ENCODE measurements at places on chromosomes 11 and 22.

GRCh38 chr11:125081098-125081798, 18.1 kb downstream of the SLC37A2 start:
- DNase-seq, result no peak

GRCh38 chr11:61690706-61691379, 10.7 kb downstream of the DAGLA start:
- DNase-seq, result no peak

- DNase-seq, result no peak
Observed at GRCh38 chr11:34441814-34442213, 3.1 kb downstream of the CAT start.

- no peak for DNase-seq
Observed at GRCh38 chr11:81852896-81853295, 880.8 kb downstream of the FAM181B start.

DNA sequence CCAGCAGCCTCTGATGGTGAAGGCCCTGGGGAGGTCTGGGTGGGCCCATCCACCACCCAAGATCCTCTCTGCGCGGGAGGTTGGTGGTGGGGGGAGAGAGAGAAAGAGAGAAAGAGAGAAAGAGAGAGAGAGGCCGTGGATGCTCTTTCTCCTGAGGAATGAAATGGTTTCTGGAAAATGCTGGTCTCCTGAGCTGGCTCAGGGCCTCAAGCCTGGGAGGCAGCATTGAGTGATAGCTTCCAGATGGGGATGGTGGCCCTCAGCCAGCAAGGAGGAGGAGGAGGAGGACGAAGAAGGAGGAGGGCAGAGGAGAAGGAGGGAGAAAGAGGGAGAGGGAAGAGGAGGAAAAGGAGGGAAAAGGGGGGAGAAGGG, 4.6 kb downstream of the TSPAN32 start:
- no peak for DNase-seq

- DNase-seq, result peak; percentile 43
Observed at GRCh38 chr11:68215087-68215445, 2.0 kb upstream of the KMT5B start.

GRCh38 chr22:49119551-49119952, 708.1 kb downstream of the BRD1 start:
- DNase-seq, result no peak

DNA sequence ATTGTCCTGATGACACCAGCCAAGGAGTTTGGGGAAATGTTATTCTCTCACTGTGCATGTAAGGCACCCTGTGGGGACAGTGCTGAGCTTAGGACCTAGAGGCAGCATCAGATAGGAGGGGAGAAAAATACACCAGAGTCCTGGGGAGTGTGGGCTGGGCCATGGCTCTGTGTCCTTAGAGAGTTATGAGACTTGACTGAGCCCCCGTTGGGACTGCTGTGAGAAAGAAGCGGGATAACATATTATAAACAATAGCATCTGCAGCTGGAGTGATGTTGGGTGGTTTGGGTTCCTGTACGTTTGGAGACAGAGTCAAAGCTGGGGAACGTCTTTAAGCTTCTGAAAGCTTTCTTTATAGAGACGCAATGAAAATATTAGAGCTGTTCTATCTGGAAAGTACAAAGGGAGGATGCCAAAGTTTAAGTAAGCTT, 90.9 kb upstream of the CRTAM start:
- no peak for DNase-seq

GRCh38 chr11:132184079-132184478, 813.7 kb downstream of the NTM start:
- no peak for DNase-seq

DNA sequence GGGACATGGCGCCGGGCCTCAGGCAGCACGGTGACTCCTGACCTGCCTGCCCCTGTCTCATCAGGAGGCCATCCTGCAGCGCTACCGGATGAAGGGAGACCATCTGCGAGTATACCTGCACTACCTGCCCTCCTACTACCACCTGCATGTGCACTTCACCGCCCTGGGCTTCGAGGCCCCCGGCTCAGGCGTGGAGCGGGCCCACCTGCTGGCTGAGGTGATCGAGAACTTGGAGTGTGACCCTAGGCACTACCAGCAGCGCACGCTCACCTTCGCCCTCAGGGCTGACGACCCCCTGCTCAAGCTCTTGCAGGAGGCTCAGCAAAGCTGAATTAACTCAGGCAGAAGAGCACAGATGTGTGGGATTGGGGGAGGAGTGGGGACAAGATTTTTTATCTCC, 10.2 kb upstream of the ST3GAL4 start:
- no peak for DNase-seq

DNA sequence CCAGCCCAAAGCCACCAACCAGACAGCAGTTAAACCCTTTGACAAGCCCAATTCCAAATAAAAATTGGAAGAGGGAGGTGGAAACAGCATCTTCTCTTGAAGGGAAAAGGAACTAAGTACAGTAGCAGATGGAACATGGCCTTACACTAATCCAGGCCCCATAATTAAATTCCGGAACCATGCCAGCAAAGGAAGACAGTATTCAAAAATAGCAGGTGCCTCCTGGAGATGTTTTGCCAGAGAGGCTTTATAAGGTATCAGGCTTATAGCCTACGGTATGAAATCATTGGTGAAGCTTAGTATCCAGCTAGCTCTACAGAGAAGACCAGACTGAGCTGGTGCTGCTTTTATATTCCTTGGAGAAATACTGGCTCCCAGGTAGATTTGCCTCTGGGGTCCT, 344.1 kb upstream of the API5 start:
- DNase-seq, result no peak

GRCh38 chr22:25402501-25403283, 161.8 kb upstream of the GRK3 start:
- peak; percentile 4 for DNase-seq

DNA sequence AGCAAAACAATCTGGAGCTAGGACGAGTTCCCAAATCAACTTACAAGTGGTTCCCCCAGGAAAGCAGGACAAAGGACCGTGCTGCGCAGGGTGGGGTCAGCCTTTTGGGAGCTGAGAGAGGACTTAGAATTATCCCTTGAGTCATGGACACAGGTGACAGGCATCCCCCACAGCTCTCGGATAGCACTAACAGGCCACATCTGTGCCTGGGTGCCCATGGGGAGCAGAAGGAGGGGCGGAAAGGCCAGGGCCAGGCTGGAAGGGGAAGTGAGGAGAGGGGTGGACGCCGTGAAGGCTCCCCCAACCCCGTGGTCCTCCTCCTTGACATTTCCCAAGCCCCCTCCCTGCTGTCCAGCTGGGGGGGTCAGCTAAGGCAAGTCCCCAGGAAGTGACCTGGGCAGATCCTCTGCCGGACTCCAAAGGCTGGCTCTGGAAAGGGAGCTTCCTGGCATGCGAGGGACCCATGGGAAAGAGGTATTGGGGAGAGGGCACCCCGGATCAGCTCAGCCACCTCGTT, 31.6 kb upstream of the A4GALT start:
- DNase-seq, result peak; percentile 46

DNA sequence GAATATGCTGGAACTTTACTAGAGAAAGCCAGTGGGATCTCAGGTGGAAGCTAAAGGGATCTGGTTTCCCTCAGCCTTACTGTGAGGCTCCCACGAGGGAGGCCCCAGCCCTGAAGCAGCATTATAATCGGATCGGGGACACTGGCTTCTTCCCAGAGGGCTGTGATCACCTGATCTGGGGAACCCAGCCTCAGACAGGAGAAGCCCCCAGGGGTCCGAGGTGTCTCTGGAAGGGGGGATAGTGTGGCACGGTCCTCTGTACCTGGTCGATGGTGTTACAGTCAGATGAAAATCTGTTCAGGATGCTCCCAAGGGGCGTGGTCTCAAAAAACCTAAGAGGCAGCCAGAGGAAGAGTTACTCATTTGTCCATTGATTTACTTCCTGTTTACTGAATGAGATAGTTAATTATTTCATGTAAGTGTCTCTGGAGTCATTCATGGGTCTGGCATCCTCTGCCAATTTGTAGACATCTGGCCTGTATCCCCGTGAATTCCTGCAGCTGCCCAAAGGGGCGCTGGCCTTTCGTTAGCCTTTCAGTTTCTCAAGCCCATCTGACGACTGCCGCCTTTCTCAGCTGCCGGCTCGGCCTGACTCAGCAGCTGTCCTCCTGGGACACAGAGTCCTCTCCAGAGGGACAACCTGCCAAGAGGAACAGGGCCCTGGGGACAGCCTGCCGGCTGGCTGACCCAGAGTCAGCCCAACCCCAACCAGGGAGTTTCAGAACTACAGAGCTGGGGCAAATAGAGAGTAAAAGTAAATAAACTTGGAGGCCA, 17.0 kb upstream of the KCNJ11 start:
- no peak for DNase-seq

GRCh38 chr22:44132724-44133123, 48.0 kb upstream of the PARVG start:
- DNase-seq, result no peak

DNA sequence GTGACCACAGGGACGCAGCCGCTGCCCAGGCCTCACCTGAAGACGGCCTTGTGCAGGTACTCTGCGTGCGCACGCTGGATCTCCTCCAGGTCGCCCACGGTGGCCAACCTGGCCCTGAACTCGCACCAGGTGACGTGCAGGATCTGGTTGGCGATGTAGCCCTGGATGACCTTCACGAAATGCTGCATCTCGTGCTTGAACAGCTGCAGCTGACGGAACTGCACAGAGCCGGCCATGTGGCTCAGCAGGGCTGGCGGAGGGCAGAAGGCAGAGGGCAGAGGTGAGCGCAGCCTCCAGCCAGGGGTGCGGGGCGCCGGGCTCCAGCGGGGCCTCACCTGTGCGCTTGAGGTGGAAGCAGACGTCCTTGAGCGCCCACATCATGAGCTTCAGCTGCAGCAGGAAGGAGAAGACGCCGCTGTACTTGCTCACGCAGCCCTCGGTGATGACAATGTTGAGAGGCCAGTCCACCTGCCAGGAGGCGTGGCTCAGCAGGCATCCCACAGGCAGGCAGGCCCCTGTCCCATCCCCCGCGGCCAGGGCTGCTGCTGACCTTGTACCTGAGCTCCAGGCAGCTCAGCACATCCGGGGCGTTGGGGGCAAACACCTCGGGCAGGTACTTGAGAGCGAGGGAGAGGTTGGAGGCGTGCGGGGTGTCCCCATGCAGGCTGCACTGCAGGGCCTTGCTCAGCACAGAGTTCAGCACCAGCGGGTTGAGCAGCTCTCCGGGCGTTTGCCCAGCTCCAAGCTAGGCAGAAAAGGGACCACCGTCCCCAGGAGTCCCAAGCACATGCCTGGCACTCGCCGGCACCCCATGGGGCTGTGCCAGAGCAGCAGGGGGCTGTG, 17.6 kb downstream of the SELENOO start:
- no peak for DNase-seq

DNA sequence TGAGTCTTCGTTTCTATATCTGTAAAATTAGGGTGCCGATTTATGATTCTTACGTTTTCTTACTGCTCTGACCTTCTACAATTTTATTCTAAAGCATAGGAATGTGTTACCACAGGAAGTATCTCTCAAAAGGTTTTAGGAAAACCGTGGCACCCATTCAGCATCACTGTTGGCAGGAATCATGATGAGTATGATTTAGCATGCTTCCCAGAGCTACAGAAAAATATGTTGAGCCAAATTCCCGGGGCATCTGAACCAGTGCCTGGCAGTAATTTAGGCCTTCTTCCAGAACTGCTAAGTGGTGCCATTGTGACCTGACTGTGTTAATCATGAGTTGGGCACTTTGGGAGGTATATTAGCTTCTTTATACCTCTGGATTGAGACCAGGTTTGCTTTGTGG, 605.0 kb upstream of the RAG2 start:
- DNase-seq, result no peak

DNA sequence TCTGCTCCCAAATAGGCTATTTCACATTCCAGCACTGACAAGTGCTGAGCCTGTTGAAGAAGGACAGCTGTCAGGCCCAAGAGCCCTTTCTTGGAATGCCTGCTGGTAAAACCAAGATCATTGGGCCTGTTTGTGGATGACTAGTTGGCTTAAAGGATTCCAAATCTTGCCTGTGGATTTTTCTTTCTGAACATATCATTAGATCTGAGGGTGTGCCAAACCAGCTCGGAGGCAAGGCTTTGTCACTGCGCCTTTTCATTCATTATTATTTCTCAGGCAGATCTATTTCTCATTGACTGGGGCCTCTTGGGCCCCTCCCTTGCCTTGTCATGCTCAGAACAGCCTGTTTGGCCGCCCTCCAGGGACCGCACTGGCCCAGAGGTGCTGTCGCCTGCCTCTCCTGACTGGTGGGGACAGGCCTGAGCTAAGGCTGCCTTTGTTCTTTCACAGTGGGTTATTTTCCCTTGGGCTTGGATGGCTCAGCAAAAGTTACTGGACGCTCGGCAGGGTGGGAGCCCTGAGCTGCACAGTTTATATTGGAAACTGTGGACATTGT, 222.7 kb upstream of the SESN3 start:
- DNase-seq, result no peak

GRCh38 chr22:22803285-22803853, 84.2 kb upstream of the IGLL5 start:
- no peak for DNase-seq

- no peak for DNase-seq
Observed at GRCh38 chr11:64713781-64714363, 9.1 kb downstream of the NRXN2 start.

GRCh38 chr11:17807034-17807433, 72.5 kb downstream of the KCNC1 start:
- DNase-seq, result no peak

GRCh38 chr11:62409831-62410230, 9.0 kb upstream of the SCGB1A1 start:
- DNase-seq, result no peak

GRCh38 chr11:132942611-132943356, 589.5 kb downstream of the OPCML start:
- DNase-seq, result no peak

DNA sequence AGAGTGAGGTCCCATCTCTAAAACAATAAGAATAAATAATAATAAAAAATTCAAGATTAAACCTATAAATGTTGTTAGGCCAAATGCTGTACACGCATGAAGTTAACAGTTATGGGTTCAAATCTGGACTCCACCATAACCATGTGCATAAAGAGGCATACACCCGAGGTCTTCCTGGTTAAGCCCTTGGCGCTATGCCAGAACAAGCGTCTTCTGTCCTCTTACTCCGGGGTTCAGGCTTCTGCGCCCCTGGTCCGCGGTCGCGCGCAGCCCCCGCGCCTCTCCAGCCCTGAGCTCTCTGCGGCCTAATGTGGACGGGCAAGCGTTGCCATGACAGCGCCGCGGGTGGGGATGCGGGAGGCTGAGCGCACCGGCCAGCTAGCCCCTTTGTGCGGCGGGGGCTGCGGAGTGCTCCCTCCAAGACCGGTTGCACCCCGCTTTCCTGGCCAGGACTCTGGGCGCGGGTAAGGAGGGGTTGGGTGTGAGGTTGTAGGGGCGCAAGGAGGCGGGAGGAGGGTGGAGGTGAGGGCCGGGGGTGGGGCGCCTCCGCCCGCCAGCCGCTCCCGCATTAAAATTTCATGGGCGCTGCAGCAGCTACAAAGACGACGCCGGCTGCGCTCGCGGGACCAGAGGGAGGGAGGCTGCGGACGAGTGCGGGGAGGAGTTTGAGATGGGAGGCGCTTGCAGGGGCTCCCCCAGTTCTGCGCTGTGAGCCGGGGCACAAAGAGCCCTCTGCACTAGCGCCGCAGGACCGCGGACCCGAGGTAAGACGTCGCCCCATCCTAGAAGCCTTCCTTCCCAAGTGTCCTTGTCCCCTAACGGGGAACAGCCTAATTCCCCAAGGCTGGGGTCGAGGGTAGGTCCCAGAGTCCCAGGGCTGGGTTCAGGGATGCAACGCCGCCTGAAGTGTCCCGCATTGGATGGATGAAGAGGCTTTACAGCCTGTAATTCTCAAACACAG, at the start of gene MIAT:
MIAT (plus strand) TSS at position 698 of the 961 bp plus-strand sequence.
- DNase-seq, result peak; percentile 80

GRCh38 chr11:45924927-45925326, 2.5 kb downstream of the LARGE2 start:
- no peak for DNase-seq

- no peak for DNase-seq
Observed at GRCh38 chr11:128234143-128234542, 353.2 kb downstream of the ETS1 start.

GRCh38 chr11:113001709-113002108, 40.5 kb downstream of the NCAM1 start:
- DNase-seq, result no peak

Data from GM10248 (cell line).